ENCODE measurements at places on chromosomes 6 and 20.

DNA sequence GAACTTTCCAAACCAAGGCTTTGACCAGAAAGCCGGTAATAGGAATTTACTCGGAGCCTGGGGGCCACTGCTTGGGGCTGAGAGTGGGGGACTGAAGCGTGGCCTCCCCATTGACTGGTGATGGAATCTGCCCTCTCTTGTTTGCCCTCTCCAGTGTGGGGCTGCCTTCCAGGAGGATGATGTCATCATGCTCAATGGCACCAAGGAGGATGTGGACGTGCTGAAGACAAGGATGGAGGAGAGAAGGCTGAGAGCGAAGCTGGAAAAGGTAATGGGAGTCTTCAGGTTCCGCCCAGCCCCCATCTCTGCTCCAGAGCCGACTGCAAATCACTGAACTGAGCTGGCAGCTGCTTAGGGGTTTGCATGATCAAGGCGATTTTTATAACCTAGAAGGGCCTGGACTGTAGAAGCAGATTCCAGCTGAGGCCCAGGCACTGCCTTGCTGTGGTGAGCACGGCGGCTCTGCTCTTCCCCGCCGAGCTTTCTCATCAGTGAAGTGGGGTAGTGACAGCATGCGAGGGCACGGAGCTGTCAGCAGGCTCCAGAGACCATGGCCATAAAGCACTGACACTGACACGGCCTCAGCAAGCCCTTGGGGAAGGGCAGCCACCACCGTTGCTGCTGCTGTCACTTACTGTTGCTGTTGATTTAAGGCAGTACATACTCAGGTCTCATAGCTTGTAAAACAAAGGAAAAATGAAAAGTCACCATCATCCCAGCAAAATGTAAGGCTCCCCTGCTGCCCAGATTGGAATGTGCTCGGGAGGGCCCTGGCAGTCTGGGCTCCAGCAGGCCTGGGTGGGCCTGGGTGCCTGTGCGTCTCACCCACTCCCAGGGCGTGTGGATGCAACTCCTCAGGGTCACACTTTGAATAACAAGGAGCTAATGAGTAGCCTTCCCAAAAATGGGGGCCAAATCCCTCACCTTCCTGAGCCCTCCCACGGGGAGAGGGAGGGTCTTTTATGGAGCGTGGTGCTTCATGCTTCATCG lies 11.1 kb upstream of the FAM209A start:
- H3K4me1 ChIP-seq, result no peaks in the 10 kb centered on the region
- no peaks in the 10 kb centered on the region for H3K27me3 ChIP-seq
- no peak overlapping the region for H3K27ac ChIP-seq
- no peak overlapping the region for H3K4me3 ChIP-seq

DNA sequence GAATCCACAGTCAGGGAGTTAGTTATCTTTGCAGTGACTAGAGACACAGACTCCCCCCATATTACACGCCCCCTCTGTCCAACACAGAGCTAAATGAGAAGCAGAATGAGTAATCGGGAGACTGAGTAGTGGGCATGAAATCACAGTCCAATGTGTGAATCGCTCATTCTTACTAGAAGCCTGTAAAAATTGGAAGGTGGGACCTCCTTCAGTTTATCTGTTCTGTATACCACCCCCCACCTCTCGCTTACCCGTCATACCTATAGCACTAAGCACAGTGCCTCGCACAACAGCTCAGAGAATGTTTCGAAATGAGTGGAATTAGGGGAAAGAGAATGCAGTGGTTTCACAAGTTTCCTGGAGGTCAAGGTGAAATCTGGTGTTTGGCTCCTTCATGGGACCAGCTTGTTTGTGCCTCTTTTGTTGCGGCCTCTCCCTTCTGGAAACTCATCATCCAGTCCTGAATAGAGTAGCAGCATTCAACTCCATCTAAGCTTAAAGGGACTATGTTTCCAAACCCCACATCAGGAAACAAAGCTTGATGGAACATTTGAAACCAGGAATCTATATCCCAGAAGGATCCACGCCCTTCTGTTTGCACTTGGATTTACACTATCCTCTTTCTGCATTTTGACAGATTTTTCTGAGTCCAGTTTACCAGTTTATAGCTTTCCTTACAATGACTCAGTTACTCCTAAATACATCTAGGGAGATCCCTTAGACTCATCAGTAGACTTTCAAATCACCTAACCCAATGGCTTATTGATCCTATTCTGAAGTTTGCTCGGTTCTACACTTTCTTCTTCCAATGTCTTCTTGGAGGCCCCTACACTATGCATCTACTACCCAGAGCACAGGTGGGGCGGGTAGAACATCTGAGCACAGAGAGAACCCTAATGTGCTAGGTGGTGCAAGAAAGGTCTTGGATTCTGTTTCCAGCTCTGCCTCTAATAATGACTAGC lies 59.2 kb upstream of the PIM1 start:
- no peaks in the 10 kb centered on the region for H3K27me3 ChIP-seq
- no peaks in the 10 kb centered on the region for H3K36me3 ChIP-seq
- DNase-seq, result no peak
- H3K4me1 ChIP-seq, result no peaks in the 10 kb centered on the region
- H3K27ac ChIP-seq, result no peak overlapping the region

DNA sequence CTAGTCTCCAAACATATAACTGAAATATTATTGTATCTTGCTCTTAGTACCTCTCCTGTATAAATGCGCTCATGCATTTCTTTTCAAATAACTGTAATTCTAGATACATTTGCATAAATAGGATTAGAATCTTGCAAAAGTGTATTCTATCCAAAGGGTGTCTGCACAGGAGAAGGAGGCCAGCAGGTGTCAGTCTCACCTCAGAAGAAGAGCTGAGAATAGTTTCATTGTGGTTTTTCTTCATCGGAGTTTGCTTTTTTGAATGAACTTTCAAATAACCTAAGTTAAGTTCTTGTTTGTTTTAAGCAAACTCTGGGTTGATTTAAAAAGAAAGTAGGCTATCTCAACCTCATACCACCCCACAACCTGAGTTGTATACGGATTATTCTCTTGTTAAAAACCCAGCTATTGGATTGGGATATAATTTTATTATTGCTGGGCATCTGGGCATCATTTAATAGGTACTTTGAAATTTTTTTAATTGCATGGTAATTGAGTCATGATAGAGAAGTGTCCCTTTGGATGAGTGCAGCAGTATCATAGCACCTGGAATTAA lies 125.0 kb upstream of the MLIP start:
- DNase-seq, result no peak
- no peaks in the 10 kb centered on the region for H3K27me3 ChIP-seq
- H3K4me1 ChIP-seq, result peaks cover 4% of the 10 kb centered on the region
- peak overlapping the region; percentile 58 for H3K27ac ChIP-seq

GRCh38 chr20:40894237-40894630 lies 134.4 kb upstream of the TOP1 start:
- no peaks in the 10 kb centered on the region for H3K4me1 ChIP-seq
- no peaks in the 10 kb centered on the region for H3K27me3 ChIP-seq
- DNase-seq, result no peak
- H3K27ac ChIP-seq, result no peak overlapping the region

GRCh38 chr6:147043994-147044477 lies 160.2 kb upstream of the STXBP5 start:
- no peaks in the 10 kb centered on the region for H3K27me3 ChIP-seq
- H3K36me3 ChIP-seq, result no peaks in the 10 kb centered on the region

- H3K4me3 ChIP-seq, result no peak overlapping the region
- H3K27me3 ChIP-seq, result no peaks in the 10 kb centered on the region
- no peak overlapping the region for H3K27ac ChIP-seq
- no peaks in the 10 kb centered on the region for H3K36me3 ChIP-seq
Measured at GRCh38 chr6:167898673-167899311, 72.1 kb downstream of the AFDN start.

DNA sequence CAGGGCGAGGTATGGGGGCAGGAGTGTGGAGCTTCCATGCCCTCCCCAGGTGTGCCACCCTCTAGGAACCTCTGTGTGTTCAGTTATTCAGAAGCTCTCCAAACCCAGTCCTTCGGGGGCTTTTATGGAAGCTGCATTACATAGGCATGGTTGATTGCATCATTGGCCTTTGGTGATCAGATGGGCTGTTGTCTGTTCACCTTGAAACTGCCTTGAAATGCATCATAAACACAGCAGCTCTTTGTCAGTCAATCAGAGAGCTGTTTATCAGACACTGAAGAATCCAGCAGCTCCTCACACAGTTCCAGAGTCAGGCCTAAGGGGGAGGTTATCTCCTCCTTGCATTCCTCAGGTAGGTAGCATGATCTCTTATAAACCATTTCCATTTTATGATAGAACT lies 62.4 kb downstream of the E2F3 start:
- DNase-seq, result no peak
- H3K27ac ChIP-seq, result no peak overlapping the region
- no peaks in the 10 kb centered on the region for H3K4me1 ChIP-seq
- no peaks in the 10 kb centered on the region for H3K36me3 ChIP-seq
- no peak overlapping the region for H3K4me3 ChIP-seq
- H3K27me3 ChIP-seq, result no peaks in the 10 kb centered on the region

Measured in tibial nerve (tissue), 4 donors.